ENCODE measurements at places on chromosomes 3 and 15. TPM values are rescaled to one million over a fixed set of nuclear protein-coding genes. Genes with fewer than 3 reads are reported as not detected.

SLC22A13 gene
- total RNA-seq = 0.27 TPM

CAMK1 gene
- total RNA-seq = 24.8 TPM

MYRIP gene
- not detected for total RNA-seq

HIGD2B gene
- not detected for total RNA-seq

CHRM5 gene
- not detected for total RNA-seq

SLC28A1 gene
- not detected for total RNA-seq

VPS8 gene
- total RNA-seq = 22.9 TPM

Data from activated naive CD8-positive, alpha-beta T cell treated with anti-CD3 and anti-CD28 coated beads for 36 hours (primary cell).